ENCODE measurements at places on chromosomes 2 and 18.

GRCh38 chr2:241978670-241979069 is 109.1 kb downstream of the RTP5 start:
- no peak for DNase-seq

DNA sequence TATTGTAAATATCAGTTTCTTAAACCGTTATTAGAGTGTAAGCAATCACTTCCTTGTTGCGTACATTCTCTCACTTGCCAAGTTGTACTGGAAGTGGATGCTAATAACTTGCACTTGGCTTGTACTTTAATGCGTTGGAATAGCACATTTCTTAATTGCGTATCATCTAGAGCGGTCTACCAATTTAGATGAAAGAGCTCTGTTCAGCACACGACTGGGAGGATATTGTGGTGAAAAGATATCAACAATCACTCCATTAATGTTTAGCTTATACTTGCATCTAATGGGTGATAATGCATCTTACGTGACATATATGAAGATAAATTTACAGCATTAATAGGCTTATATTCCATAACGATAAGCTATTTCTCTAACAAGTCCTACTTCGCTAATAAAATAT is 11.7 kb upstream of the TMEFF2 start:
- no peak for DNase-seq

DNA sequence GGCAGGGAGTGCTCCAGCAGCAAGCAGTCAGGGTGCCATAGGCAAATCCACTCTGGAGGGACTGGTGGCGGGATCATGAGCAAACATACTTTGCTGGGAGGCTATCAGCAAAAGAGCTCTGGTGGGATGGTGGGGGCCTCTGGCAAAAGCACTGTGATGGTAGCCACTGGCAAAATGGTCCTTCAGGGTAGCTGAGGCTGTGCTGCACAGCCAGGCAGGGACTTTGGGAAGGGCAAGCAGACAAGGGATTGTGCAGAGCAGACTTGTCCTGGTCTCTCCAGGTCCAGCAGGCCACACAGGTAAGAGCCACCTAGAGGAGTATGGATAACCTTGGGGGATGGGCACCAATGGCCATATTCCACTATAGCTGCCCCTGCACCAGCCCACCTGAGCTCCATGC is 129.4 kb upstream of the OTOS start:
- DNase-seq: no peak

DNA sequence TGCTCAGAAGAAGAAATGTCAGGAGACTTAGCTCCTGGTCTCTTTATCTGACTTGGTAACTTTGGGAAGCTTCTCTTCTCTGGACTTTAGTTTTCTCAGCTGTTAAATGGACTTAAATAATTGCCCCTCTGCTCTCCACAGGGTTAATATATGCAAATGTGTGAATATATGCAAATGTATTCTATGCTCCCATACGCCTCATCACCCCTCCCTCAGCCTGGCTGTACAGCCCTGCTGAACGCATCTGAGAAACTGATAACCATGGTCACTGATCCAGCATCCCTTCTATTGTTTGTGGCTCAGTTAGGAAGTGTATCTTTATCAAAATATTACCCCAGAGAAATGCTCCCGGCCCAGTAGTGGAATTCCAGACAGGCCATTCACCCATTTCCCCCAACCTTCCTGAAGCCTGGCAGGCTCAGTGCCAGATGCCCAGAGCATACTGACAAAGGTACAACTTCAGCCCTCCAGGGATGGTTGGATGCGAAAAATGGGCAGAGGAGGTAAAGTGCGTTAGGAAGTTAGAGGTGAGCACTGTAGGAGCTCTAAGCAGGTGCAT is 103.4 kb downstream of the DYSF start:
- no peak for DNase-seq

DNA sequence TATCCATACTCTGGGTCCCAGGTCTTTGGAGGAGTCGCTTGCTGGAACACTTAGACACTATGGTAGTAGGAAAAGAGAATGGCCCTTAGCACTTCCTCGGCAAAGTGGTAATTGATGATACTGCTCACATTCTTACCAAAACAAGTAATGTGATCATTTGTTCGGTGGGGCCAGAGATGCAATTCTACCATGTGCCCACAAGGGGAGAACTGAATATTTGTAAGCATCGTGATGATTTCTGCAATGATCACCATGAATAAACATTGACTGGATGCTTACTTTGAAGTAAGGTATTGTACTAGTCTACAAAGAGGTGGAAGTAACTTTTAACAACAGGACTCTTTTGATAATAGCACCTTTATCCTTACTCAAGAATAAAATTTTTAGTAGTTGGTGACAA is 109.7 kb downstream of the CD8B2 start:
- no peak for DNase-seq

- DNase-seq: no peak
Observed at GRCh38 chr2:193326296-193326695, 1131.6 kb upstream of the TMEFF2 start.
